Cerebellum (tissue), 4 donors: ENCODE measurements at places on chromosomes 12 and 14. TPM values are rescaled to one million over a fixed set of nuclear protein-coding genes. Genes with fewer than 3 reads are reported as not detected.

Gene C1RL
- 7.1 TPM for total RNA-seq

- no peak for DNase-seq
Observed at GRCh38 chr12:110906985-110907384, 13.4 kb downstream of the MYL2 start.

Gene SERPINA9
- not detected for total RNA-seq

Gene CLEC12A
- total RNA-seq: not detected

Gene CCDC177
- total RNA-seq: 4.5 TPM

- no peak for DNase-seq
Observed at GRCh38 chr14:21258005-21258888, 11.0 kb downstream of the HNRNPC start.

- DNase-seq: no peak
Observed at GRCh38 chr14:99378782-99379214, 101.9 kb downstream of the SETD3 start.

- no peak for DNase-seq
Observed at GRCh38 chr12:51911307-51911706, 4.0 kb downstream of the ACVRL1 start.

DNA sequence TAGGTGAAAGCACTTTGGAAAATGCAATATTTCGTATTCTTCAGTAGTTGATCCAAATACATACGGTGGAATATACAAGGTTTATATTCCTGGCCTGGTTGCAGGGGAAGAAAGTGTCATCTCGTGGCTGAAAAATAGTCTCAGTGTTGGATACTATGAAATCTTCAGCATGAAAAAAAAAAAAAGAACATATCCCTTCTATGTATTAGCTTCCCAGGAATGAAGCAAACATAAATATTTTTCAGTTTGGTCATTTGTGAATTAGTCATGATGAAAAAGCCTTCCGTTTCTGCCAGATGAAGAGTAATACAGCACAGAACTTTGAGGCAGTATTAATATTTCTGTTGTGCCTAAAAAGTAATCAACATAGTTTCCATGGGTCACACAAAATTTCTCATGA, 36.7 kb downstream of the FLRT2 start:
- no peak for DNase-seq
